ENCODE measurements at places on chromosomes 11 and 22. TPM values are rescaled to one million over a fixed set of nuclear protein-coding genes. Genes with fewer than 3 reads are reported as not detected.

- H3K4me1 ChIP-seq = peaks cover 25% of the 10 kb centered on the region
- no peak overlapping the region for H3K4me3 ChIP-seq
- H3K27ac ChIP-seq = no peak overlapping the region
- DNase-seq = no peak
- no peaks in the 10 kb centered on the region for H3K27me3 ChIP-seq
Measured at GRCh38 chr11:117949062-117949461, 19.9 kb upstream of the TMPRSS13 start.

- H3K4me3 ChIP-seq = no peak overlapping the region
- H3K27me3 ChIP-seq = no peaks in the 10 kb centered on the region
- H3K36me3 ChIP-seq = no peaks in the 10 kb centered on the region
- DNase-seq = no peak
- H3K27ac ChIP-seq = no peak overlapping the region
- no peaks in the 10 kb centered on the region for H3K4me1 ChIP-seq
Measured at GRCh38 chr11:39690856-39691255, 1768.6 kb downstream of the LRRC4C start.

GRCh38 chr22:38829485-38829884 is 14.3 kb downstream of the NPTXR start:
- no peaks in the 10 kb centered on the region for H3K4me1 ChIP-seq
- no peaks in the 10 kb centered on the region for H3K27me3 ChIP-seq
- H3K27ac ChIP-seq = no peak overlapping the region
- DNase-seq = no peak
- no peak overlapping the region for H3K4me3 ChIP-seq

GRCh38 chr11:7435176-7435575 is 50.1 kb upstream of the OLFML1 start:
- DNase-seq = no peak
- H3K4me1 ChIP-seq = peaks cover 3% of the 10 kb centered on the region
- no peaks in the 10 kb centered on the region for H3K27me3 ChIP-seq
- H3K4me3 ChIP-seq = no peak overlapping the region
- no peaks in the 10 kb centered on the region for H3K36me3 ChIP-seq
- no peak overlapping the region for H3K27ac ChIP-seq

DNA sequence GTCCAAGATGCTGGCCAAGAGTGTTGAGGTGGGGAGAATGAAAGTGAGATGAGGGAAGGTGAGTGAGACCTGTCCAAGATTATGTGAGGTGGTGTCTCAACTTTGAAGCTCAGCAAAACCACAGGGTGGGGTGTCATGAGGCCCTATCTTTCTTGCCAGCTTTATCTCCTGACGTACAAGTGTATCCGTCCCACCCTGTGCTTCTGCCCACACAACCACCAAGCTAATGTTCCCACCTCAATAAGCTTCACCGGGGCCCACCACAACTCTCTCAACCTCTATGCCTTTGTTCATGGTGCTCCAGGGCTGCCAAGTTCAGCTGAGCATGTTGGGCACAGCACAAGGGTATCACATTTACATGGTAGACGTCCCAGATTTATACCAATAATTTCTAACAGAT is 7.1 kb upstream of the TPST2 start:
- no peaks in the 10 kb centered on the region for H3K27me3 ChIP-seq
- peaks cover 4% of the 10 kb centered on the region for H3K4me1 ChIP-seq
- no peak overlapping the region for H3K27ac ChIP-seq
- no peaks in the 10 kb centered on the region for H3K36me3 ChIP-seq

DNA sequence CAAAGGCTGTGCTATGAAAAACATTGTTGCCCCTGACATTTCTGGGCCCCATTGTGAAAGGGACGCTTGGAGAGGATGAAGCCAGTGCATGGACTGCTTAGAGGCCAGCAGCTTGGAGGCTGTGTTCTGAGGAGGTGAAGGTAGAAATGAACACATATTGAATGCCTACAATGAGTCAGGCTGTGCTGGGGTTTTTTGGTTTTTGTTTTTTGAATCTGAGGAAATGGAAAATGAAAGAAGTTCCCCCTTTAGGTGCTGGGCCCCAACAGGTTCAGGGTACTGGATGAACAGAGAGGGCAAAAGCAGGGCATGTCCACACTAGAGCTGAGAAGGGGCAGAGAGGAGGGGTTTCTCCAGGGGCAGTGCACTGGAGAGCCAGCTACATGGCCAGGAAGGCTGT is 166.1 kb upstream of the API5 start:
- no peak overlapping the region for H3K27ac ChIP-seq
- H3K4me1 ChIP-seq = no peaks in the 10 kb centered on the region
- no peak overlapping the region for H3K4me3 ChIP-seq
- no peaks in the 10 kb centered on the region for H3K27me3 ChIP-seq
- no peak for DNase-seq

GGTLC3 gene
- 13.1 TPM for total RNA-seq

DNA sequence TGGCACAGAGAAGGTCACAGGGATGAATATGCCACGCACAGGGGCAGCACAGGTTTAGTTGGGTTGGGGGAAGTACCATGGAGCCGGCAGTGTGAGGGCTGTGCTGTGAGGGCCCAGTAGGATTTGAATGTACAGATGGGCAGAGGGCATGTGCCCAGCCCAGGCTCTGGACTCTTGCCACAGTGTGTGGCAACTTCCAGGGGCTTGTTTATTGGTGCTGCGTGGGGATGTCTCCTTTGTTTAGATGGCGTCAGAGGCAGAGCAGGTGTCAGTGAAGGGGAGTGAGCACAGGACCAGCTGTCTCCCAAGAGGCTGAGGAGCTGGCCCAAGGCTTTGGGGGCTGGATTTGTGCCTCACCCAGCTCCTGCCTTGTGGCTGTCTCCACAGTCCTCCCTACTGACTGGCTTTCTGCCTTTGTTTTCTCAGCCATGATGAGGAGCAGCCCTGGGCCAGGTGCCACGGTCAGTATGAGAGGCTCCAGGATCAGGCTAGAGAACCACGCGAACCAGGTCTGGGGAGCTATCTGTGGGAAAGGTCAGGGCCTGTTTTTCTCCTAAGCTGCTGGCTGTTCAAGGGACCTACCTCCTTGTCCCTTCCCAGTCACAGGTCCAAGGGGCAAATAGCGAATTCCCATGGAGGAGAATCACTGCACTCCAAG is 21.9 kb downstream of the SUN2 start:
- H3K4me3 ChIP-seq = no peak overlapping the region
- peaks cover 70% of the 10 kb centered on the region for H3K36me3 ChIP-seq
- peak overlapping the region; percentile 2 for H3K27ac ChIP-seq
- H3K27me3 ChIP-seq = no peaks in the 10 kb centered on the region
- H3K4me1 ChIP-seq = peaks cover 14% of the 10 kb centered on the region

- DNase-seq = no peak
- no peaks in the 10 kb centered on the region for H3K4me1 ChIP-seq
- no peak overlapping the region for H3K27ac ChIP-seq
- no peaks in the 10 kb centered on the region for H3K27me3 ChIP-seq
Measured at GRCh38 chr22:32691101-32691500, 110.4 kb upstream of the TIMP3 start.

- peaks cover 12% of the 10 kb centered on the region for H3K4me1 ChIP-seq
- H3K27me3 ChIP-seq = no peaks in the 10 kb centered on the region
- no peak overlapping the region for H3K27ac ChIP-seq
- no peak for DNase-seq
- H3K4me3 ChIP-seq = no peak overlapping the region
Measured at GRCh38 chr11:134944131-134944530, 532.1 kb upstream of the B3GAT1 start.

NDUFA6 gene
- total RNA-seq = 46.2 TPM
